ENCODE measurements at places on chromosomes 12 and 14.

DNA sequence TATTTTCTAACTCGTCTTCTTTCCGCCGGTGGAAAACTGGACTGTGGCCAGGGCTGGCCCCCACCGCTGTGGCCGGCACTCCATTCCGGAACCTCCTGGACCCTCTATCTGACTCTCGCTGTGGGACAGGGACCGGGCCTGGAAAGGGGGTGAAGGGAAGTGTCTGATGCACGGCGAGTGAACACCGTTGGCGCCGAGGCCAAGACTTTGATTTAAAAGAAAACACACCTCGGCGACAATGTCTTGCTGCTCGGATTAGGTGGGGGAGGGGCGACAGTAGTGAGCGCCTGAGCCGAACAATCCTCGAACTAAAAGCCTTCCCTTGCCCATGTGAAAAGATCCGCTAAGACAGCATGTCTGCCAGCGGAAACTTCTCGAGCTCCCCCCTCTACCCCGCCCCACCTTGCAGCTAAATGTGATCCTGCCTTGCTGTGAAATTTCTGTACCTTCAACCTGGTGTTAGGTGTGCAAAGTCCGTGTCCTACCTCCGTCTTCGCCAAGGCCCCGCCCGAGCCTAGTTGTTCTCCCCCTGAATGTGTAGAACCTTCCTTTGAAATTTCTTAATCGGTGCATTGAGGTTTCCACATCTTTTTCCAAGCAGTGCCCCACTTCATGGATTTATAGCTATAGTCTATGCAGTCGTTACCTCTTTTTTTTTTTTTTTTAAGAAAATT lies 862 bp upstream of the HOTAIR start:
- DNase-seq, result no peak

DNA sequence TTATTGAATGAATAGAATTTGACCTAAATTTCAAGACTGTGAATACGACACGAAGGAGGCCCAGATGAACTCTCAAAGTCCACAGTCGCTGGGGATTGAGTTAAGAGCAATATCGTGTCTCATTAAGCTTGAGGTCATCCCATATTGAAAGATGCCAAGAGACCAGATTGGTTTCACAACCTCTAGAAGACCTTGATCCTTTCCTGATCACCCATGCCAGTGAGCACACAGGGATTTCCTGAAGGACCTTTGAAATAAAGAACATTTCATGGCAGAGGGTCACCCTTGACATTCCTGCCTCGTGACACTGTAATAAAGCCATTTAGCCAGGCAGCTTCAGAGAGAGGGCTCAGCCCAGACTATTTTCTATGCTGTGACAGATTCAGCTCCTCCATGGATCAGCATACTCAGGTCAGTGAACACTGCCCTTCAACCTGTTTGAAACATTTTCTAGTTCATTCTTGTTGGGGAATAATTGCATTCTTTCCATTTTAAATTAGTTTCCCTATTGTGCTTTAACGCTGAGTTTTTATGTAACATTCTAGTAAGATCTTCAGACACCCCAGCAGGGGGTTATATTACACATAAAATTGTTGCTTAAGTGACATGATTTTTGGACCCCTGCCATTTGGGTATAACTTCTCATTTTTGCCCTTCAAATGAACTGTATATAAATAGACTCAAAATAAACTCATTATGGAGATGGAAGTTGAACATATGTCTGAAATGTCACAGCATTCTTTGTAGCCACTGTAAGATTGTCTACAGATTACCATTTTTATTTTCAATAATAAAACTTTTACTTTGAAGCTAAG lies 213.2 kb downstream of the C12orf50 start:
- no peak for DNase-seq

GRCh38 chr12:124994437-124994975 lies 1.1 kb downstream of the BRI3BP start:
- DNase-seq, result no peak

DNA sequence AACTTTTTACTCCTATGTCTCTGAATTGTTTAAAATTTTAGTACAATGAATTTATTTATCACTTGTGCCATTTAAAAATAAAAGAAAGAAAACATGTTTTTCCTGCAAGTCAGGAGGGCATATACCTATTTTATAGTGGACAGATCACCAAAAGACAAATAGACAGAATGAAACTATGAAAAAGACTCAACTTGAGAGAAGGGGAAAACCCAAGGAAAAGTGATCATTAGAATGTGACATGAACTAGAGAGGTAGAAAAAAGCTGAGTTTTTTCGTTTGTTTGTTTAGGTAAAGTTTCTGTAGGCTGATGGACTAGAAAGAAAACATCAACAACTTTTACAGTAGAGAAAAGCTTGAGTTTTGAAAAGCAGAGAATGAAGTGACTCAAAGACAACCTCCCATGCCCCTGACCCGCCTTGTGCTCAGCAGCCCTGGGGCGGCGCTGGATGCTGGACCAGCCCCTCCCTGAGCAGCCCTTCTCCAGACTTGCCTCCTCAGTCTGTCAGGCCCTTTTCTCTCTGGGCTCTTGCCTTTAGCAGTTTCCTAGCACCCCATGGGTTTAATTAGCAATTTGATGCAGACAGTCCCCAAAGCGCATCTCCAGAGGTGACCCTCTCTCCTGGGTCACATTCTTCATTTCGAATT lies 95.1 kb upstream of the ARID2 start:
- no peak for DNase-seq
